ENCODE measurements at places on chromosomes 3 and 15.

- peak; percentile 14 for DNase-seq
Measured at GRCh38 chr15:43792761-43793476, 799 bp downstream of the SERF2 start.

- DNase-seq, result no peak
Measured at GRCh38 chr15:48566668-48567067, 78.8 kb downstream of the FBN1 start.

- no peak for DNase-seq
Measured at GRCh38 chr15:50880651-50881114, 27.8 kb upstream of the AP4E1 start.

DNA sequence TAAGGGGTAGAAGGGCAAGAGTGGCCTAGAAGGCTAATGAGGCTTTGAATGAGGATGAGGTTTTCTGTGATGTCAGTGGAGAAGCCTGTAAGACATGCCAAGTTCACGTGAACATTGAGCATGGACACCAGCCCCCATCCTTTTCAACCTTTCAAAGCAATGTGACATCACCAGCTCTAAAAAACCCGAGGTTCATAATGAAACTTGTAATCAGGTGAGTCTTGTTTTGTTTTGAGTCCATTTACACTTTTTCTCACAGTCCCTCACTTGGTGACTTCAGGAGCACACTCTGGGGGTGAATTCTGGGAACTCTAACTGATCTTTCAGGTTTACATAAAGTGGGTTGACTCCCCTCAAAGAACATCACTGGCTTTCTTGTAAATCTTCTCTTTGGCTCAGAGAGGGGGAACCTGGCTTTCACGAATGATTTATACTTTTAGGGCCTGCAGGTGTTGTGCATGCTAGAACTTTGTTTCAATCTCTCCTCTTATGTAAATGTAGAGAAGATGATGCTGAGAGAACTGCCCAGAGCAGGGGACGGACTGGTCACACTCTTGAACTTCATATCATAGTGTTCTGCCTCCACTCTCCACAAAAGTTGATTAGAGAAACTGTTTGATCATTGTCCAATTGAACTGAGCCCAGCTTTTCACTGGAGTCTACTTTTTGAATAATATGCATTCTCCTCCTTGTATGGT is 224.7 kb upstream of the SATB1 start:
- no peak for DNase-seq

- DNase-seq, result no peak
Measured at GRCh38 chr15:27382361-27383025, 411.5 kb downstream of the GABRG3 start.

GRCh38 chr3:190990898-190991297 is 128.4 kb upstream of the GMNC start:
- no peak for DNase-seq

DNA sequence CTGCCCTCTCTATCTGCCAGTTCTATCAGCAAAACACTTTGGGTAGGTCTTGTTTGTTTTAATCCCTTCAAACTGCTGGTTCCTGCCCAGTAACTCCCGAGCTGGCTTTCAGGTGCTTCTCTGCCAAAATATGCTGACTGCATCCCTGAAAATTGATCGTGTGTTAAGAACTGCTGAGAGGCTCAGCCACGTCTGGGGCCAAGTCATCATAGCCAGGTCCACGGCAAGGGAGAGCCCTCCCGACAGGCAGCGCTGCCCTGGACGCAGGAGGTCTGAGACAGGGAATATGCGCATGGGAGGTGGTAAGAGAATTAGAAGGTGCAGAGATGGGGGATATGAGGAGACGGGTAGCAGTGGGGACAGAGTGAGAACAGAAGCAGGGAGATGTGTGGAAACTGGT is 179.7 kb upstream of the TOPAZ1 start:
- DNase-seq, result no peak

DNA sequence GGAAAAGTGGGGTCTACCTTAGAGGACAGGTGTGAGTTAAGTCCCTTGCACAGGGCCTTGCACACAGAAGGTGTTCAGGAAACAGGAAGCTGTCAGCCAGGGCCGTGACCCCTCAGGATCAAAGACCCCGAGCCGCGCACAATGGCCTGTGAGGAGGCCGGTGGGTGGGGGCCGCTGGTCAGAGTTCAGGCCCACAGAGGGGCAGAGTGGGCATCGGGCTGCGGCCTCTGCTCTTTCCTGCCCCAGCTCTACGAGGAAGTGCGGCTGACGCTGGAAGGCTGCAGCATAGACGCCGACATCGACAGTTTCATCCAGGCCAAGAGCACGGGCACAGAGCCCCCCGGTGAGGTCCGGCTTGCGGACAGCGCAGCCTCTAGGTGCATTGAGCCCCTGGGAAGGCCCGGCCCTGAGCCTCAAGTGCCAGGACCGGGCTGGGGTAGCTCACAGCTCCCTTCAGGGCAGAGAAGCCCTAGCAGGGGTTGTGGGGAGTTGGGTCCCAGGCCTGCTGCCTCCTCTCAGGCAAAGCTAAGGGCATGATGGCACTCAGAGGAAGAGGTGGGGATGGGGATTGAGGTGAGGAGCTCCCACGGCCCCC is 37.2 kb downstream of the PSTPIP1 start:
- no peak for DNase-seq

DNA sequence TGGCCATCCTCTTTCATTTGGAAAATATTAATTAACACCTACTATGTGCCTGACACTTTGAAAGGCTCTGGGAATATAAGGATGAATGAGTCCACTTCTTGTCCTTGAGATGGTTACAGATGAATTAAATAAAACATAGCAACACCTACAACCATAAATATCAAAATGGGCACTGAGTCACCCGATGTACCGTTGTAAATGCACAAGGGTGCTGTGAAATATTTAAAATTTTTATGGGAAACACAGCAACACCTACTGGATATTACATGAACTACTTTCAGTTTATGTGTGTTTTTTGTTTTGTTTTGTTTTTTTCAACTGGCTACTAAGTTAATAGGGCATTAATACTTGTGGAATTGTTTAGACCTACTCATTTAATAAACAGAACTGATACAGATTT is 239.0 kb upstream of the NAALADL2 start:
- no peak for DNase-seq

- DNase-seq, result no peak
Measured at GRCh38 chr15:75682181-75683135, 30.2 kb downstream of the CSPG4 start.

- no peak for DNase-seq
Measured at GRCh38 chr3:71360764-71361163, 222.8 kb downstream of the FOXP1 start.

- DNase-seq, result no peak
Measured at GRCh38 chr15:83282141-83282540, 2.3 kb downstream of the BNC1 start.

DNA sequence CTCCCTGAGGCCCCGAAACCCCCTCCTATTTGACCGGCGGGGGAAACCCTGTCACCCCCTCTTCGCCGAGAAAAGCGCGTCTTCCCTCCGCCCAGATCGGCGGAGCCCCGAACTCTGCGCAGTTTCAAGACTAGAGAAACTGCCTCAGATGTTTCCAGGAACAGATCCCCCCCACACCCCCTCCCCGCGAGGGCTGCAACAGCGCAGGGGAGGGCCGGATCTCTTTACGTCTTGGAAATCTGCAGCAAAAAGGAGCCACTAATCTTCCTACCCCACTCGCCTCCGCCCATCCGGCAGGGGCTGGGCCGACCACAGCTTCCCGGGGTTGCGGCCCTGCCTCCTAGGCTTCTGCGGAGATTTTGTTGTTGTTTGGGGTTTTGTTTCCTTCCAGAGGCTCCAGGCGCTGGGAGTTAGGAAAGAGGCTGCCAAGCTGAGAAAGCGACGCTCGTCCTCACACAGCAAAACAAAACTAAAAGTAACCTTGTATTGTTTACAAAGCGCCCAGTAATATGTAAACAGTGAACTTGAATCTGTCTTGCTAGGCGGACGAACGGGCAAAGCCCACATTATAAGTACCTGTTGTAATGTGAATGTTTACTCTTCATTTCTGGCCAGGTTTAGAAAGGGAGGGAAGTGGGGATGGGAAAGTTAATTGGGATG is 2.2 kb downstream of the FOXB1 start:
- no peak for DNase-seq

GRCh38 chr3:39753391-39753790 is 56.0 kb upstream of the MYRIP start:
- no peak for DNase-seq

GRCh38 chr15:48653913-48654670 is 8.6 kb upstream of the FBN1 start:
- DNase-seq, result no peak

DNA sequence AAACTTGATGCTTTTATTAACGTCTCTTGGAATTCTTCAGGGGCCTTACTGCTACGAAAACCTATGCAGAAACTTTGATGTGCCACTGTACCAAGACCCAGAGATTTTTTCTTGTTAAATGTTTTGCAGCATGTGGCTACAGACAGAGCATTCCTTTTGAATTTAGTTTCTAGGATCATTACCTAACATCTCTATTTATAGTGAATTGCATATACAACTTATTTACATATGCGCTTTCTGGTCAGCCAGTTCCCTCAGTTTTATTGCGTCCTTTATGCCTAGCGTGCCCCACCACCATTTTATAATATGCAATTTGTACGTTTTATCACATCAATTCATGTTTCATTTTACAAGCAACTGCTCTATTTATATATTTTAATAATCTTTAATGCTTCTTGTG is 46.2 kb upstream of the AGTR1 start:
- no peak for DNase-seq

All from ovary (tissue), 10 donors.